ENCODE measurements at places on chromosomes 16 and 17. TPM values are rescaled to one million over a fixed set of nuclear protein-coding genes. Genes with fewer than 3 reads are reported as not detected.

ESRP2 gene
- 81.2 TPM for total RNA-seq

CDC42EP4 gene
- total RNA-seq, result 34.9 TPM

HYDIN gene
- 0.25 TPM for total RNA-seq

WDR90 gene
- total RNA-seq, result 9.2 TPM

KRT24 gene
- total RNA-seq, result not detected

TLCD2 gene
- total RNA-seq, result 2.5 TPM

CSH1 gene
- total RNA-seq, result not detected

PPP1R27 gene
- 0.27 TPM for total RNA-seq

TUBB3 gene
- total RNA-seq, result not detected

SLC16A6 gene
- 0.19 TPM for total RNA-seq

DNA sequence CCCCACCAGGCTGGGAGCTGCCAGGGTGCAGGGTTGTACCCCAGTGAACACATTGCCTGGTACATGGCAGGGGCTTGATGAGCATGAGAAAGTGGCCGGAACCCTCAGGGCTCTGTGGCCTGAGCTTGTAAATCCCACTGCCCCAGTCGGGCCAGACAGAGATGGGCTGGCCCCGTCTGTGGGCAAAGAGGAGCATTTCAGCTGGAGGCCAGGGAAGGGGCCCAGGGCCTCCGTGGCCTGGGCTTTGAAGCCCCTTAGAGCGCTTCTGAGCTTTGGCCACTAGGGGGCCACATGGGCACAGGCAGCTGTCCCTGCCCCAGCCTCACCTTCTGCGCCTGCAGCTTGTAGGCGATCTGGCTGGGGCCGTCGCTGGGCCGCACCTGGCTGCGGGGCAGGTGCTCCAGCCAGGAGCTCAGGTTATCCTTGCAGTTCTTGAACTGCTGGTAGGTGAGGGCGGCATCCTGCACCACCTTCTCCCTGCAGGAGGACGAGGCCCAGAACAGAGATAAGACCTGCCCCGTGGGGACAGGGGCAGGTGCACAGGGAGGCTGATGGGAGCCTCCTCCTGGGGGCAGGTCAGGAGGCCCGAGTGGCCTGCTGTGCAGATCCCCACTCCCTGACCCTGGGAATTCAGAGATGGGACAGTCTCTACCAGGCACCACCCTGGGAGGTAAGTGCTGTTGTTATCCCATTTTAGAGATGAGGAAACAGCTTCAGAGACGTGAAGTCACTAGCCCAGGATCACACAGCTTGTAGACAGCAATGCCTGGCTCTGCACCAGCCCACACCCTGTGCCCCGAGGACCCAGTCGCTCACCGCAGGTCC, 12.8 kb downstream of the EVPL start:
- DNase-seq, result peak; percentile 81
- H3K27me3 ChIP-seq, result no peaks in the 10 kb centered on the region
- no peak overlapping the region for H3K27ac ChIP-seq
- H3K4me3 ChIP-seq, result no peak overlapping the region
- H3K36me3 ChIP-seq, result no peaks in the 10 kb centered on the region
- no peaks in the 10 kb centered on the region for H3K4me1 ChIP-seq

DNA sequence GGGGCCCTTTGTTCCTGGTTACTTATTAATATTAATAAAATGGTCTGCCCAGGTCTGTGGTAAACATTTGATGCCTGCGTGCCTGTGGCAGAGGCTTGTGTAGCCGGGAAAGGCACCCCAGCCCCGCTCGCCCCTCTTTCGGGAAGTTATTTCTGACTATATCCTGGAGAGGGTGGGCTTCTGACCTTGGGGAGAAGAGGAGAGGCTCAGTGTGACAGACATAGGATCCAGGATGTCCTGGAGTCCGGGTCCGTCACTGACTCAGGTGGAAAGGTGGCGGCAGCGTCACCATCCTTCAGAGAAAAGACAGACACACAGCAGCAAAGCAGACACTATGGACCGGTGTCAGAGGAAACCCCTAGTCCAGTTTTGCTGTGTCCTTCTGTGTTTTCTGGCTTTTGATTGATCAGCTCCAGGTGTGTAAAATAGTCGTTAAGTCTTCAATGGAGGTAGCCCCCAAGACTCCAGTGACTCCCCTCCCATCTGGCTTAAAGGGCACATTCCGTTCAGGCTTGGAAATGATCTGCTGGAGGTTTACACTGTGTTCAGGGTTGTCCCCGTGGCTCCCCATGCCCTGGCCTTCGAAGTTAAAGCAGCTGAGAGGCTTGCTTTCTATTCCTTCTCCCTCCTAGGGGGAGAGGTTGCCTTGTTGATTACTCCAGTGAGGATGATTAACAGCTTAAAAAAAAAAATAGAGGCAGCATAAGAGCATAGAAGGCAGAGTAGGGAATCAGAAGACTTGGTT, 81.6 kb downstream of the CCDC182 start:
- H3K4me3 ChIP-seq, result no peak overlapping the region
- DNase-seq, result no peak
- H3K27me3 ChIP-seq, result no peaks in the 10 kb centered on the region
- H3K4me1 ChIP-seq, result no peaks in the 10 kb centered on the region
- H3K36me3 ChIP-seq, result no peaks in the 10 kb centered on the region

GRCh38 chr17:37648555-37648954, 5.3 kb upstream of the DDX52 start:
- peaks cover 4% of the 10 kb centered on the region for H3K4me1 ChIP-seq
- no peak for DNase-seq
- H3K36me3 ChIP-seq, result no peaks in the 10 kb centered on the region
- H3K27me3 ChIP-seq, result no peaks in the 10 kb centered on the region
- no peak overlapping the region for H3K4me3 ChIP-seq

GRCh38 chr16:69554495-69554894, 11.3 kb upstream of the NFAT5 start:
- no peaks in the 10 kb centered on the region for H3K27me3 ChIP-seq
- no peak overlapping the region for H3K4me3 ChIP-seq
- H3K27ac ChIP-seq, result no peak overlapping the region
- DNase-seq, result no peak

- H3K36me3 ChIP-seq, result no peaks in the 10 kb centered on the region
- H3K4me3 ChIP-seq, result no peak overlapping the region
- H3K27ac ChIP-seq, result no peak overlapping the region
- DNase-seq, result no peak
- no peaks in the 10 kb centered on the region for H3K27me3 ChIP-seq
- no peaks in the 10 kb centered on the region for H3K4me1 ChIP-seq
These were observed 114.5 kb upstream of the CREBBP start for GRCh38 chr16:3995001-3995400.

DNA sequence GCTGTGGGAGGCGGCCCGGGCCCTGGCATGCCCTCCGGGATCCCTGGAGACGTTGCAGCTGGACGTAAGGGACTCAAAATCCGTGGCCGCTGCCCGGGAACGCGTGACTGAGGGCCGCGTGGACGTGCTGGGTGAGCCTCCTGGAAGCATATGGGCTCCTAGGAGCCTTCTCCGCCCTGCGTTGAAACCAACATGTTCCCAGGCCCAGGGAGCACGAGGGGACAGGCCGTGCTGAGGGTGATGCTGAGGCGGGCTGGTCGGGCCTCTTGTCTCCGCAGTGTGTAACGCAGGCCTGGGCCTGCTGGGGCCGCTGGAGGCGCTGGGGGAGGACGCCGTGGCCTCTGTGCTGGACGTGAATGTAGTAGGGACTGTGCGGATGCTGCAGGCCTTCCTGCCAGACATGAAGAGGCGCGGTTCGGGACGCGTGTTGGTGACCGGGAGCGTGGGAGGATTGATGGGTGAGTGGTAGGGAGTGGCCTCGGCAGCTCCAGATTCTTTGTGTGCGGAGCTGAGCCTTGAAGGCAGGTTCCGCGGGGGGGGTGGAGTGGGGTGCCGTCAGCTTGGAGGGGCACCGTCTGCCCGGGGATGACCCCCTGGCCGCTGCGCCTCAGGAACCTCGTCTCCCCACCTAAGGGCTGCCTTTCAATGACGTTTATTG, 567 bp downstream of the HSD17B1 start:
- no peaks in the 10 kb centered on the region for H3K27me3 ChIP-seq
- H3K27ac ChIP-seq, result no peak overlapping the region
- H3K36me3 ChIP-seq, result no peaks in the 10 kb centered on the region
- H3K4me3 ChIP-seq, result no peak overlapping the region
- H3K4me1 ChIP-seq, result no peaks in the 10 kb centered on the region
- no peak for DNase-seq

DNA sequence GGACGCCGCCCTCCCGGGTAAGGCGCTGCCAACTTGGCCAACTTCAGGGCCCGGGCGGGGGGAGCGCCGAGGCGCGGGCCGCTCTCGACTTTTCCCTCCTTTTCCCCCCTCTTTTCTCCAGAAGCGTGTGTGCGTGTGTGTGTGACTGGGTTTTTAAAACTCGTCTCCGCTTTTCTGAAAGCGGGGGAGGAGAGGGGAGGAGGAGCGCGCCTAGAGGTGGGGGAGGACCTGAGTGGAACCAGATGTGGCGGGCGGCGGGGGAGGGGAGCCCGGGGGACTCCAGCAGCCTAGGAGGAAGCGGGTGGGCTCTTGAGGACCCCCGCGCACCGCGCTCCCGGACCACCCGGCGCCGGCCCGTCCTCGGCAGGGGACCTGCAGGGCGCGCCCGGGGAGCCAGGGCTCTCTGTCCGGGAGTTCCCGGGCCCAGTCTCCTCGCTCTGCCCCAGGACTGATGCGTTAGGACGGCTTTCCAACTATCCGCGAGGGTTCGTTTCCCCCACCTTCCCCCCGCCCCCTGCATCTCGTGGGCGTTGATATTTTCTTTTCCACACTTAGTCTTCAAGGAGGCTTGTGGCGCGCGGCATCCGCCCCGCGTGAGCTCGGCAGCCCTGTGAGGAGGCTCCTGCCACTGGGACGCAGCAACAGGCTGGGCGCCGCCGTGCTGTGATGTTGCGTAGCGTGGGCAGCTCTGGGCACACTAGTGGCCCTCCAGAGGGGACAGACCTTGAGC, 599 bp downstream of the MRC2 start:
- no peaks in the 10 kb centered on the region for H3K36me3 ChIP-seq
- no peaks in the 10 kb centered on the region for H3K27me3 ChIP-seq
- no peak overlapping the region for H3K27ac ChIP-seq
- no peak for DNase-seq

DNA sequence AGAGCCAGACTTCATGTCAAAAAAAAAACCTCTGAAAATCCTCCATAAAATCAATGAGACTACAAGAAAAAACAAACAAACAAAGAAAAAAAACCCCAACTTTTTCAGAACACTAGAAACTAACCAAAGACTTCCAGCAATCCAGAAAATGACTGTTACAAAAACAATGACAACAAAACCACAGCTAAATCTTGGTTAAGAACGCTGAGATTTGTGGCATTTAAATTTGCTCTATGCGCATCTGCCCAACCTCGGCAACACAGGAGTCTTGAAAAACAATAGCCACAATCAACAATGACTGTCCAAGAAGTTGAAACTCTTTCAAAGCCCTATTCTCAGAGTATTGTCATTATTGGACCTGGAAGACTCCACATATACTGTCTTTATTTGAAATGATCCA, 402.4 kb downstream of the ZFHX3 start:
- no peak overlapping the region for H3K27ac ChIP-seq
- H3K27me3 ChIP-seq, result no peaks in the 10 kb centered on the region
- H3K4me3 ChIP-seq, result no peak overlapping the region
- DNase-seq, result no peak
- no peaks in the 10 kb centered on the region for H3K36me3 ChIP-seq
- H3K4me1 ChIP-seq, result no peaks in the 10 kb centered on the region

- no peaks in the 10 kb centered on the region for H3K4me1 ChIP-seq
- H3K27ac ChIP-seq, result peak overlapping the region; percentile 5
- DNase-seq, result peak; percentile 68
- H3K36me3 ChIP-seq, result no peaks in the 10 kb centered on the region
These were observed 162.6 kb upstream of the PLCG2 start for GRCh38 chr16:81616321-81617020.

- no peaks in the 10 kb centered on the region for H3K27me3 ChIP-seq
- no peaks in the 10 kb centered on the region for H3K4me1 ChIP-seq
- no peak for DNase-seq
- no peaks in the 10 kb centered on the region for H3K36me3 ChIP-seq
- H3K27ac ChIP-seq, result no peak overlapping the region
These were observed 13.1 kb downstream of the SPATA33 start for GRCh38 chr16:89670496-89671431.

DNA sequence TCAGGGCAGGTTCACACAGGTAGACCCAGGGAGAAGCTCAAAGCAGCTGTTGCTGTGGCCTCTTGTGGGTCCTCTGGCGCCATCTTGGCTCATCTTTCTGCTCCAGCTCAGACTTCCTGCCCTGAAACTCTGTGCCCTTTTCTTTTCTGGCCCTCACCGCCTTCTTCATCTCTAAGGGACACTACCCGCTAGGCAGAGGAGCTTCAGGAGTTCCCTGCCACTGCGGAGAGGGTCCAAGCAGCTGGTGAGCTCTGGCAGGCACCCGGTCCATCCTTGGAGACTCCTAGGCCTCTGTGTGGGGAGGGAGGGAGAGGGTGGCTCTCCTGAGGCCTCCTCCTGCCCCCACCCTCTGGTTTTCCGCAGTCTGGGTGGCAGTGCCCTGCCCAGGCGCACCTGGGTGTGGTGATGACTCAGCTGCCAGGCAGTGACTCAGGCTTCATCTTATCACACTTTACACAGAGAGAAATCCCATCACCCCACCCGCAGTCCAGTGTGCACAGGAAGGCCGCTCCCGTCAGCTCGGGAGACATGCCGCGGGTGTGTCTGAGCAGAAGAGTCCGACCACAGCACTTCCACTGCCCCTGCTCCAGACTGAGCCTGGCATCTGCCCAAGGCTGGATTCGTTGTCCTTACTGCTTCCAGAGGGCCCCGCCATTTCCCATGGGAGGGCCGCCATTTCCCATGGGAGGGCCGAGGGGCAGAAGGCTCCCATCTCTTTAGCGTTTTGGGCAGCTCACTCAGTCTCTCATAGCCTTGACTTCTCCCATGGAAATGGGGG, 7.3 kb downstream of the NT5C start:
- DNase-seq, result peak; percentile 80
- no peaks in the 10 kb centered on the region for H3K4me1 ChIP-seq
- no peaks in the 10 kb centered on the region for H3K27me3 ChIP-seq
- H3K36me3 ChIP-seq, result no peaks in the 10 kb centered on the region
- peak overlapping the region; percentile 18 for H3K27ac ChIP-seq
- no peak overlapping the region for H3K4me3 ChIP-seq

GRCh38 chr16:54453871-54454270, 167.3 kb upstream of the IRX3 start:
- no peaks in the 10 kb centered on the region for H3K4me1 ChIP-seq
- H3K4me3 ChIP-seq, result no peak overlapping the region
- no peaks in the 10 kb centered on the region for H3K36me3 ChIP-seq

DNA sequence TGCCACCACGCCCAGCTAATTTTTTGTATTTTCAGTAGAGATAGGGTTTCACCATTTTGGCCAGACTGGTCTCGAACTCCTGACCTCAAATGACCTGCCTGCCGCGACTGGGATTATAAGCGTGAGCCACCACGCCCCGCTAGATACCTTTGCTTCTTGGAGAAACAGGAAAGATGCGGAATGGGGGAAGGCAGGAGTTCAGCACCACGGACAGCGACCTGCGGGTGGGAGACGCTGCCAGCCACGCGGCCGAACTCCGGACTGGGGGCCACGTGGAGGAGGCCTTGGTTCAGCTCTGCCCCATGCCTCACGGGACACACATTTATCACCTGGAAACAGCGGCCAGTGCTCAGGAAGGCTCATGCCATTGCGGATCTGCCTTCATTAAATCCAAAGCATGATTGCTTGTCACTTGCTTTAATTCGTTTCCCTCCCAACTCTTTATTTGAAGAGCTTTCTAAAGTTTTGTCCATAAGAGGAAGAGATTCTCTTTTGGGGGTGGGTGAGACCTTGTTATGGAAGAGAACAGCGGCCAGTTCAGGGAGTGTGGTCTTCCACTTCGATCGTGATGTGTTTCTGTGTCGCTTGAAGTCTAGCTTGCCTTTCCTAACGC, 219.9 kb downstream of the ENGASE start:
- no peak overlapping the region for H3K27ac ChIP-seq
- DNase-seq, result peak; percentile 70
- no peaks in the 10 kb centered on the region for H3K4me1 ChIP-seq
- no peak overlapping the region for H3K4me3 ChIP-seq
- H3K36me3 ChIP-seq, result no peaks in the 10 kb centered on the region
- no peaks in the 10 kb centered on the region for H3K27me3 ChIP-seq
